Stimulated activated CD8-positive, alpha-beta memory T cell treated with anti-CD3 and anti-CD28 coated beads, Interleukin-2, amount 100 ng/mL, for 1 hour (primary cell): ENCODE measurements at places on chromosomes 2 and 18.

- no peak for DNase-seq
Measured at GRCh38 chr2:44112096-44112495, 56.6 kb upstream of the PPM1B start.

GRCh38 chr2:106205488-106205887 lies 11.4 kb upstream of the UXS1 start:
- no peak for DNase-seq

DNA sequence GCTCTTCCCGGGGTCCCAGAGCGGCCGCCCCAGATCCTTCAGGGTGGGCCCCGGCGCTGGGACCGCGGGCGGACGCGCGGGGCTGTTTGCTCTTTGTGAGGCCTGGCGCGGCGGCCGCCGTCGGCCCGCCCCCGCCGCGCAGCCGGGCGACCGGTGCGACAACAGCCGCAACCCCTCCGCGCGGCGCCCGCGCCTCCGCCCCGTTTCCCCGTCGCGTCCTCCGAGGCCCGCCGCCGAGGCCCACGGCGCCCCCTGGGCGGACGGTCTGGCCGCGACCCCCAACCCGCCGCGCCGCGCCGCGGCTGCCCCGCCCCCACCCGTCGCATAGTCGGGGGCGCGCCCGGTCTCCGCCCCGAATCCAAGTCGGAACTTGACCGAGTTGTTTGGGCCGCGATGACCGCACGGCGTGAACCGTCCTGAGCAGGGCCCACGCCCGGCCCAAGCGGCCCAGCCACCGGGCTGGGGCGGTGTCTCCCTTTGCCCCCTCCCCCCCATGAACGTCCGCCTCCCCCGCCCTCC lies 448 bp downstream of the YPEL5 start:
- no peak for DNase-seq

DNA sequence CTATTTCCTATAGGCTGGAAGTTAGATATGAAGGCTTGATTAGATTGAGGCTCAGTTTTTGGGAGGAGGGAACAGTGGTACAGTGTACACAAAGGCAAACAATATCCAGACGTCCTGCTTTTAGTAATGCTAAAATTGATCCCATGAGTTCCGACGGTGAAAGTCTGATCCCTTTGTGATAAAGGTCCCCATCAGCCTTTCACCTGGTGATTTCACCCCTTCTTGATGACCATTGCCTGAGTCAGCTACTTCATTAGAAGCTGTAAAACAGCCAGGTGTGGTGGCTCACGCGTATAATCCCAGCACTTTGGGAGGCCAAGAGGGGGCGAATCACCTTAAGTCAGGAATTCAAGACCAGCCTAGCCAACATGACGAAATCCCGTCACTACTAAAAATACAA lies 29.7 kb downstream of the TWSG1 start:
- DNase-seq = no peak

GRCh38 chr2:233584210-233584609 lies 17.6 kb upstream of the USP40 start:
- no peak for DNase-seq

DNA sequence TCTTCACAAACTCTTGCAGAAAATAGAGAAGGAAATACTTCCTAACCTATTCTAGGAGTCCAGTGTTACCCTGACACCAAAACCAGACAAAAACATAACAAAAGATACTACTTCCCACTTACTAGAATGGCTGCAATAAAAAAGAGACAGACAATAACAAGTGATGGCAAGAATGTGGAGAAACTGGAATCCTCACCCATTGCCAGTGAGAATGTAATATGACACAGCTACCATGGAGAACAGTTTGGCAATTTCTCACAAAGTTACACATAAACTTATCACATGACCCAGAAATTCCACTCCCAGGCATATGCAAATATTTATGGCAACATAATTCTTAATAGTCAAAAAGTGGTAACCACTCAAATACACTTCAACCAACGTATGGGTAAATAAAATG lies 209.8 kb upstream of the CTAGE1 start:
- DNase-seq = no peak

DNA sequence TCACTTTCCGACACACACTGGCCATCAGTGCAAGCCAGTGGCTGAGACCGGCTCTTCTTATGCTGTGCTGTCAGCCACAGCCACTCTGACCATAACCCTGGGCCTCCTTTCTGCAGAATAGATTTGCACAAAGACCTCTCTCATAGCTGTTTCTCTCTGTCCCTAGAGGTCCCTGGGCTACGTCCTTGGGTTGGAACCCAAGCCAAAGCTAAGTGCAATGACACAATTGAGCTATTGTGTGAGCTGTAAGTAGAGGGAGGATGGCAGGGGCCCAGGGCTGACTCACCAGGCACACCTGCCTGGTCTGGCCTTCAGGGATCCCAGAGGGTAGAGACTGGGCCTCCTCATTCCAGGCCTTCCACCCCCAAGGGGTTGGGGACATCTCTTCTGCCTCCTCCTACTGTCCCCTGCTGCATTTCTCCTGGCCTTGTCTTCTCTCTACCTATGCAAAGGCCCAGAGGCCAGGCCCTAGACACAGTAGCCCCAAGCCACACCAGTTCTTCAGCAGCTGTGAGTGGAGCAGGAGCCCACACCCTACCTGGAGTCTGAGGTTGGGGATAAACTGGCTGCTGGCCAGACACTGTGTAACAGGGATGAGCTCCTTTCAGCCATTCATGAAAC lies 174.6 kb downstream of the NCK2 start:
- no peak for DNase-seq

GRCh38 chr2:197486175-197486574 lies 13.5 kb downstream of the HSPD1 start:
- no peak for DNase-seq

DNA sequence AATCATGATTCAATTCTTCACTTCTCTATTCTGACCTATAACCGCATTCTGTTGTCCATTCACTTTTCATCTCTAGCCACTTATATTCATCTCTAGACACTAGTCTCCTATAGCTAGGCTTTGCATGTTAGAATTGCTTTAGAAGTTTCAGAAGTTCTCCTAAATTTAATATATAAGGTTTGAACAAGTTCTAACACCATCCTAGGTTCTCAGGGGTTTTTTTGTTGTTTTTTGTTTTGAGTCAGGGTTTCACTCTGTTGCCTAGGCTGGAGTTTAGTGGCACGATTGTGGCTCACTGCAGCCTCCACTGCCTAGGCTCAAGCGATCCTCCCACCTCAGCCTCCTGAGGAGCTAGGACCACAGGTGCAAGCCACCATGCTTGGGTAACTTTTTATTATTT lies 19.9 kb downstream of the WDSUB1 start:
- DNase-seq = no peak

DNA sequence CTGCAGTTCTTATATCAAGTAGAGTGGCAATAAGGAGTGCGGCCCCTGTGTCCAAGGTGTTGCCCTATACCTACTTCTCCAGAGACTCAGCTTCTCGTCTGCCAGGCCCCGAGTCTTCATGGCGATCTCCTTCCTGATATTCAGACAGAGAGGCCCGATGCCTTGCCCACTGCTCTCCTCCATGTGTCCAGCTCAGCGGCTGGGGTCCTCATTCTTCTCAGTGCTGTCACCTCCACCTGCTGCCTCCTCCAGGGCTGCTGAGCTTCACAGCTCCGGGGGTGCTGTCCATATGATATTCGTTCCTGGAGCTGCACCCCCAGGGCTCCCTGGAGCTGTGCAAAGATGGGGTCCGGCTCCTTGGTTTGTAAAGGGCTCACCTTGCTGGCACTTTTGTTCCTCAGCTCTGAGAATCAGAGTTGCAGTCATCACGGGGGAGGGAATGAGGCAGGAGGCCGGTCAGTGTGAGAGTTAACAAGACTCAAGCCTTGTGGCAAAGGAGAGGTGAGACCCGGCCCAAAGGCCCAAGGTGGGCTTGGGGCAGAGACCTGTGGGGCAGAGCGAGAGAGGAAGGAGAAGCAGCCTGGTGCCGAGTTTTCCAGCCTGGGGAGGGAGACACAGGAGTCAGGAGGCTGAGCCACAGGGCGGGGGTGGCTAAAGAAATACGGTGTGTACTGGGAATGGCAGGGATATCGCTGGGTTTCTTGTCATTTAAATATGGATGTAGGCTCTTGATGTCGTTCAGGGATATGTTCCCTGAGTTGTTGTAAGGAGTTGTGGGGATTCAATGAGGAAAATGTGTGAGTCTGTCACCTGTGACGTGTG lies 120.6 kb downstream of the CTIF start:
- no peak for DNase-seq

GRCh38 chr18:79203017-79203605 lies 133.9 kb downstream of the ATP9B start:
- DNase-seq = no peak

- no peak for DNase-seq
Measured at GRCh38 chr2:190545555-190546385, 11.2 kb upstream of the NEMP2 start.

- DNase-seq = no peak
Measured at GRCh38 chr2:119028327-119029174, 86.6 kb downstream of the MARCO start.

GRCh38 chr2:240205772-240206171 lies 65.3 kb upstream of the OTOS start:
- no peak for DNase-seq

DNA sequence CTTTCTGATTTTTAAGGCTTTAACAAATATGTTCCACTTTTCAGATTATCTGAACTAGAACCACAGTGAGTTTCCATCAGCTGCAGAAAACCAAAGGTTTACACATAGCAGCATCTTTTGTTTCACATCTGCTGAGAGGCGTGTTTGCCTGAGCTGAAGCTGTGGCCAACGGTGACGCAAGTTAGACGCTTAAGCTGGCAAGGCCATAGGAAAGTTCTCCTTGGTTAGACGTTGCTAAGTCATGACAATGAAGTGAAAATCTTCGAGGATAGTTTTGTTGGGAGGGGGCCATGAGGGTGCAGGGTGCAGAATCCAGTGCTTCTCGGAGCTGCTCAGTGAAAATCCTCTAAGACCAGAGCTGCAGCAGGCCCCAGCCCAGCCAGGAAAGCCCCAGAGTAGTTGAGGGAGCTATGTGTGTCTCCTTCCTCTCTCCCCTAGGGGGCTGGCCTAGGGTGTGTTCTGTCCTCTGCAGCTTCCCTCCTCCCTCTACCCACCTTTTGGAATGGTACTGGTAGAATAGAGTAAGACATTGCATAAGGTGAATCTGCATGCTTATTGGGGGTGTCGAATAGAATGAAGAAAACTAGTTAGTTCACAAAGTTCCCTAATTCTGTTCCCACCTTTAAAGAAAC lies 105.4 kb downstream of the FHOD3 start:
- DNase-seq = no peak

- DNase-seq = no peak
Measured at GRCh38 chr2:180524499-180524898, 455.9 kb upstream of the UBE2E3 start.

GRCh38 chr18:47735041-47735702 lies 195.3 kb downstream of the SMAD2 start:
- no peak for DNase-seq

DNA sequence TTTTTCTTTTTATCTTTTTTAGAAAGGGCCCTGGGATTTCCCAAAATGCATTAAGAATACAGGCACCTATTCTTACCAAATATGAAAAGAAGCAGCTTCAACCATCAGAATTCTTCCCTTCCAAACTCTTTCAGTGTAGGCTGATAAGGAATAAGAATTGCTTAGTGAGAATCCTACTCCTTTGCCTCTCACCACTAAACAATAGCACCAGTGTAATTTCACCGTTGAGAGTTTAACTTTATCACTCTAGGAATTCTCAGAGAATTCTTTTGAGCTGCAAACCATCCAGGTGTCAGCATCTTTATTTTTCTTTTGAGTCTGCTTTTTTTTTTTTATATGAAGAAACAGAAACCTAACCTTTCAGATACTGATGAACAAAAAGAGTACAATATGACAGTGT lies 194.9 kb downstream of the RIT2 start:
- DNase-seq = no peak

- no peak for DNase-seq
Measured at GRCh38 chr2:48109491-48110204, 203.3 kb upstream of the FBXO11 start.

DNA sequence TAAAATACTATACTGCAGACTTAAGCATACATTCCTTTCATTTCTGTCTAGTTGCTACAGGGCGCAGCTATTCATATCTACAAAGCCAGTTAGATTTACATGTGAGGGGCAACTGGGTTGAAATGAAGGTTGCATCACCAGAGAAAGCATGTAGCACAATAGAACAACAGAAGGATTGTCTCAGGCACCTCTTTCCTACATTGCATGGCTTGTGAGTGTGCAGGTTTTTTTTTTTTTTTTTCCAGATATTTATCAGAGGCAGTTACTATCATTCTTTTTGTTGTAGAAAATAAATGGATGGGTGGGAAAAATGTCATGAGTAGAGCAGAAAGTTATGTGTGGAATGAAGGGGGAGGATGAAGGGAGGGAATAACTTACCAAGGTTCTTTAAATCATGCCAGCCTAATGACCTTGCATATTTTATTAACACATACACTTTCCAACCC lies 86.8 kb downstream of the ERBB4 start:
- no peak for DNase-seq

DNA sequence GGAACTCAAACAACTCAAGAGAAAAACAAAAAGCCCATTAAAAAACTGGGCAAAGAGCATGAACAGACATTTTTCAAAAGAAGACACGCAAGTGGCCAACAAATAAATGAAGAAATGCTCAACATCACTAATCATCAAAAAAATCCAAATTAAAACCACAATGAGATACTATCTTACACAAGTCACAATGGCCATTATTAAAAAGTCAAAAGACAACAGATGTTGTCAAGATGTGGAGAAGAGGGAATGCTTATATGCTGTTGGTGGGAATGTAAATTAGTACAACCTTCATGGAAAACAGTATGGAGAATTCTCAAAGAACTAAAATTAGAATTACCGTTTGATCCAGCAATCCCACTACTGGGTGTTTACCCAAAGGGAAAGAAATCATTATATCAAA lies 15.1 kb downstream of the LMAN1 start:
- DNase-seq = no peak

DNA sequence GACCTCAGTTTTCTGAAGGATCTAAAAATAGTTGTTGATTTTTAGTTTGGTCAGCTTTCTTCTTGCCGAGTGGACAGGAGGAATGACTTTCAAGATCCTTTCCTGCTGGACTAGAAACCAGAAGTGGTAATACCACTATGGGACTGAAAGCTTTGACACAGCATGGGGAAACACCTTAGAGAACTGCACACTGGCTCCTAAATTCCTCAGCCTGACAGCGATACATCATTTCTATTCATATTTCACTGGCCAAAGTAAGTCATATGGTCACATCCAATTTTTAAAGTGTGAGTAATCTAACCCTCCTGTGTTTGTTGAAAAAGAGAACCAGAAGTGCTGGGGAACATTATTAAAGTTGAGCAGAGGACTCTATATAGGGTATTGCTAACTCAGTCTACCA lies 244.7 kb upstream of the MMADHC start:
- no peak for DNase-seq

GRCh38 chr18:78085241-78086185 lies 835.9 kb downstream of the GALR1 start:
- DNase-seq = no peak

GRCh38 chr18:71431171-71431570 lies 1113.0 kb downstream of the CBLN2 start:
- no peak for DNase-seq

- DNase-seq = no peak
Measured at GRCh38 chr2:3606370-3607201, 11.7 kb downstream of the COLEC11 start.

DNA sequence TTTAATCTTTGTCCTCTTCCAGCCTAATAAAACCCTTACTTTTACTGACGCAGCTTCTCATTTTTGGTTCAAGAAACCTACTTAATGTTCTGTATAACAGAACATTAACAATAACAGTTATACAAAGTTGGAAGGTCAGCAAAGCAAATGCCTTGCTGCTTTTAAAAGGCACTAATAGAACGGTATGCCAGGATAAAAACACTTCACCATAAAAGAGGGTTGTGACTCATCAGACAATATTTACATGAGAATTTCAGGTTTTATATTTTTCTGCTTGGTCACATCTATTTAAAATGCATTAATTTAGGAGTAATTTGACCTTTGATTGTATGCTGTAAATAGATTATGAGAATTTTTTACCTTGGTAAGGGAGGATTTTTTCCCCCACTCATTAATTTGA lies 3.0 kb downstream of the KLHL41 start:
- DNase-seq = no peak
